ENCODE measurements at places on chromosomes 12 and 14.

- DNase-seq, result no peak
Observed at GRCh38 chr14:36260970-36261640, 59.3 kb downstream of the MBIP start.

- no peak for DNase-seq
Observed at GRCh38 chr12:53754633-53755264, 3.0 kb upstream of the CISTR start.

DNA sequence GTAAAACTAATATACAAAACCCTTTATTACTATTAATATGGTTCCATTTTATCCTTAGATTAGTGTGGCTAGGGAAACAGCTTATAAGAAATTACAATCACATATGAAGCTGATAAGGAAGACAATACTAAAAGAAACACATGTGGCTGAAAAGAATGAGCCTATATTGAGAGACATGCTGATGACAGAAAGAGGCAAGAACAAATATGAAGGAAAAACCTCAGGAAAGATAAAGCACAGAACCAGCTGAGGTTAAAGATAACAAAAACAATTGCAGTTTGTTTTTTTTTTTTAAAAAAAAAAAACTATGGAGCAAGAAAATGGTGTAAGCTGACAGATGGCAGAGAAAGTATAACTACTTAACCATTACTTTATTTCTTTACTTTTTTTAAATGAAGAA, 69.2 kb upstream of the OSBPL8 start:
- DNase-seq, result no peak

DNA sequence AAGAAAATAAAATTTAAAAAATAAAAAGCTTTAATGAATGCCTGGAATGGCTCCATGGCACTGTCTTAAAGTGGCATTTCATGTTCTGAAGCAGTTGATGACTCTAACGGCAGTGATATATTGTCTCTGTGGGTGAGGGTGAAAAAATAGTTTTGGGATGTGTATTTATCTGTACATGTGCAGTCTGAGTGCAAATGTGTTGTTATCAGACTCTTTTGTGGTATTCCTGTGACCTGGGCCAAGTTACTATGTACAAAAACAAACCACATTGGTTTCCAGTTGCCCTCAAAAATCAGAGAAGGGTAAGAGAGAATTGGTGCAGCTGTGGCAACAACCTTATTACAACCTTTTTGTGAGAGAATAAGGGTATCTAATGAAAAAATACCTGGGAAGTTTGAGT, 81.7 kb upstream of the CCDC91 start:
- no peak for DNase-seq

DNA sequence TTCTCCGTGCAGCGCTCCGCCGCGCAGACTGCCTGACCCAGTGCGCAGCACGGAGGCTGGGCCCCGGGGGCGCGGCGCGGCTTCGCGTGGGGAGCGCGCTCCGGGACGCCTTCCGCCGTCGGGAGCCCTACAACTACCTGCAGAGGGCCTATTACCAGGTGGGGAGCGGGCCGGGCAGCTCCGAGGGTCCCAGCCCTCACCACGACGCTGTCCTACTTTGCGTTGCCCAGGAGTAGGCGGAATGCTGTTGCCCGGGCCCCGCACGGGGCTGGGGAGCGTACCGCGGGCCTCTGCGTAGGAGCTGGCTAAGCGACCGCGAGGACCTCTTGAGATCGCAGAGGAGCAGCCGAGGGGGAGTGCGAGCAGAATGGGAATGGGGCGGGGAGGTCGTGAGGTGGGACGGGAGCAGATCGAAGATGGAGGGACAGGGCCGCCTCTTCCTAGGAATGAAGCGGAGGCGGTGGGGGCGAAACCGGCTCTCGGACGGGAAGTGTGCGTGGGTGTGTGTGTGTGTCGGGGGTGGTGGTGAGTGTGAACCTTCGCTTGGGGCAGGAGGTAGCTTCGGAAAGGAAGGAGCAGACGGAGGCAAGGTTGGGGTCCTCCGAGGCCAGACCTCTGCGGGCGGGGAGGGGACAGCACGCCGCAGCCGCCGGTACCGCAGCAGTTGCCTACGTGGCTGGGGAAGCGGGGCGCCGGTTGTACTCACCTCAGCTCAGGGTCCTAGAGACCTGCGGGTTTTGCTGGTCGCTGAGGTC, 751 bp downstream of the P3H3 start:
- DNase-seq, result no peak

DNA sequence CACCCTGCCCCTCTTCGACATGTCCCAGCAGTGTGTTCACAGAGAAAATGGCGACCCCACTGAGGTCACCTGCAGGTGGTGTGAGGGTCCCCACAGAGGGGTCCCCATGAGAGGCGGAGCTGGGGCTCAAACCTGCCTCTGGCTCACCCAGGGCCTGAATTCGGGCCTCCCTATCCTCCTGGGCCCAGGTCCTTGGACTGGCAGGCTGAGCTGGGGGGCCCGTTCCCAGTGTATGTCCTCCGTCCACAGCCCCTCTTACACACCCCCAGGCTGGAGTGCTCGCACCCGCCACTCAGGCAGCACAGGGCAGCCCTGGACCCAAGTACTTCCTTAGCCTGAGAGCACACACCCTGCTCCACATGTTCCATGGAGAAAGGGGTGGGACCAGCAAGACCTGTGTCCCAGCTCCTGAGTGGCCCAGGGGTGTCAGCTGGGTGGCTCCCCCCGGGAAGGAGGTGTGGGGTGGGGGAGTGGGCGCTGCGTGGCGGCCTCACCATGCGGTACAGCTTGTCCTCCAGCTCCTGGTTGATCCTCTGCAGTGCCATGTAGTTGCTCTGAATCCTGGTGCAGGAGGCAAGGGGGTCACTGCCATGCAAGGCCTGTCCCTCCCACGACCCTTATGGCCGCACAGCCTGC, 42.6 kb downstream of the BEGAIN start:
- DNase-seq, result no peak

DNA sequence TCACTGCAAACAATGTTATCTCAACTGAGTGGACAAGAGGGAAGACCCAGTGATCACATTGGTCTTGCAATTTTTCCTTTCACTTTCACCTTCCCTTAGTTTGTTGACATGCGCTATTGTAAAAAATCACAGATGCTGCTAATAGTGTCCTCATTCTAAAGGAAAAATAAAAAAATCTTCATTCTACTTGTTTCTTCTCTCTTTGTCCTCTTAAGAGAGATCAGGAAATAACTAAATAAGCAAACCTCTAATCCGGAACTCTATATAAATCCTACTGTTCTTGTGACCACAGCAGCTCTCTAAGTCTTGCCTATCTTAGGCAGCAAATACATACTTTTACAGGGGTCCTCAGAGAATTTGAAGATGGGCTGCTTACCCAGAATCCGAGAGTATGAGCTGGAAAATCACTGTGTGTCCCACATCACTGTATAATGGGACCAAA, 257.7 kb downstream of the NAV3 start:
- DNase-seq, result no peak

DNA sequence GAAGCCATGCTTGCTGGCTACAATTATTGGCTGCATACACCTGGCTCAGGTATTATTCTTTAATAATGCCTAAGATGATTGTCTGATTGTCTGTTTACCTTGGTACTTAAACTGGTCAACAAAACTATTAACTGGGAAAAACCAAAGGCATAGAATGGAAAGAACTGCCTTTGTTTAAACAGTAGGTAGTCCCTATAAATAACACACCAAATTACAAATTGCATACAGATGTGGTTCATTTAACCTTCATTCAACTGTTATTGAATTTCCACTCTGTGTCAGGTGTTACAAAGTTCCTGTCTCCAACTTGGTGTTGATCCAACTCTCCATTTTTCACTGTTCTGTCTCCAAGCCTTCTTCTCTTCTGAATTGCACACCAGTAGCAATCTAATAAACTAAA, 79.8 kb upstream of the FSCB start:
- no peak for DNase-seq

GRCh38 chr14:61513986-61514830, 181.1 kb upstream of the HIF1A start:
- DNase-seq, result no peak

- DNase-seq, result no peak
Observed at GRCh38 chr12:76878099-76878898, 520 bp downstream of the CSRP2 start.

- peak; percentile 95 for DNase-seq
Observed at GRCh38 chr12:76020731-76021672, 10.6 kb downstream of the PHLDA1 start.

DNA sequence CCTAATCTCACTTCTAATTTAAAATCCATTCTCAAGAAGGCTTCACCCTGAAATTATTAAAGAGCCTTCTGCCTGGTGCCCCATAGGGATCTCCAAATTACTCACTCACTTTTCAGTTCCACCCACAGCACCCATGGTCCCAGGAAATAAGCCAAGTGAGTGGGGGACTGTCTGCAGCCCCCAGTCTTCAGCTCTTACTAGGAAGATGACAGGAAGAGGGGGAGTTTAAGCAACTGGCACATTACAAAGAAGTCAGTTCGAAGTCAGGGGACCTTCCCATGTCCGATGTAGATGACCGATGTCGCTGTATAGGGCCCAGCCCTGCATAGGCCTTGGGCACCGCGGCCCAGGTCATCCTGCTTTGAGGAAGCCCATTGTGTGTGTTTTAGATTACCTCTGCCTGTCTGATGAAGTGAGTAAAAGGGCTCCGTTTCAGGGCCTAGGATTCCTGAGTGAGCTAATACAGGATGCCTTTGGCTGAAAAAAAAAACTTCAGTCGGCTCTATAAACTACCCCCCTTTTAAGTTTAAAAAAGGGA, 1.9 kb downstream of the ACTN1 start:
- no peak for DNase-seq

DNA sequence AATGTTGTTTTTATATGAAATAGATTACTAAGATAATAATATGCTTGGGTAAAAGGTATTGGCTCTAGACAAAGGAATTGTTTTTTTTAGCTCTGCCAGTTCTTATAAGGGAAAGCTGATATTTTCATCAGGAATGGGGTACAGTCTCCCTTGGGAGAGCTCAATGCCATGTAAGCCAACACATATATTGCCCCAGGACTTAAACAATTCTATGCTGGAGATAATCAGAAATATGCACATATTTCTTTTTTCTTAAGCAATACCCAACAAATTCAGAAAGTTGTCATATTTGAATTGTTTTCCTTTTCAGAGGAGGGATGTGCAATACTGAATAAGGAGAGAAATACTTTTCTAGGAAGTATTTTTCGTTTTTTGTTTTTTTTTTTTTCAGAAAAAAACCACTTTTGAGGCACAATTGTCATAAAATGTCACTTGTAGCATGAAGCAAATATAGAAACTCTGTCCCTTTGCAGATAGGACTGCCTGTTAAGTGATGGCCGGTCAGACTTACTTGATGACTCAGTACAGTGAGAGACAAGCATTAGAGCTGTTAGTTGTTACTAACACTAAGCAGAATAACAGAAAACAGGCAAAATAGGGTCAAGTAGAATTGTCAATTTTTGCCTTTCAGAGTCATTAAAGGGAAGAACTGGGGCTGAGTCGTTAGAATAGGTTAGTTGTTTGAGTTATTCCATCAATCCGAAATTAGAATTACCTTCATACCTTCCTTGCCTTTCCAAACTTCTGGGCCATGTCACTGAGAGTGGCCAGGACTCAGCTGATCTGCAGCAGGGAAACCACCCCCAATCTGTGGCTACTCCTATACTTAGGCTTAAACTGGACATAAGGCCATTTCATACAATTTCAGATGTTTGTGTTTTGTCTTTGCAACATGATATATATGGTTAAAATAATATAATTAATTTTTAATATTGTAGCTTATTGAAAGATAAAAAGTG, 168.1 kb downstream of the SLC38A4 start:
- no peak for DNase-seq

- no peak for DNase-seq
Observed at GRCh38 chr12:43806737-43807072, 588 bp upstream of the TWF1 start.

DNA sequence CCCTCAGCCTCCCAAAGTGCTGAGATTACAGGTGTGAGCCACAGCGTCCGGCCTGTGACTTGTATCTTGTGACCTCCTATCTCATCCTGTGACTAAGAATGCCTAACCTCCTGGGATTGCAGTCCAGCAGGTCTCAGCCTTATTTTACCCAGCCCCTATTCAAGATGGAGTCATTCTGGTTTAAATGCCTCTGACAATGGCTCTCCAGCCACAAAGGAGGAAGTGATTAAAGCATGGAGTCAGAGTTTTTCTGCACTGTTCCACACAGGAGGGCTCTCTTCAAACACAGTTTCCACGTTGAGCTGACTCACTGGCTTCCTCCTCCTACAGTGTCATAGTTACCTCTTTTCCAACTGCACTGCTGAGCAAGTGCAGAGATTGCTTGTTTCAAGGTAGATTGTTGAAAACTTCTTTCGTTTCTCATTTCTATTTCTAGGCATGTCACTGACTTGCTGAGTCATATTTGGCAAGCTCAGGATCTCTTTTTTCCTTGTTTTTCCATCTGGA, 383.8 kb downstream of the PCNX1 start:
- DNase-seq, result peak; percentile 31

- no peak for DNase-seq
Observed at GRCh38 chr12:106343214-106343528, 14.4 kb upstream of the POLR3B start.

GRCh38 chr12:69495071-69495470, 24.9 kb downstream of the FRS2 start:
- no peak for DNase-seq

GRCh38 chr12:65444996-65445395, 166.5 kb downstream of the MSRB3 start:
- no peak for DNase-seq

DNA sequence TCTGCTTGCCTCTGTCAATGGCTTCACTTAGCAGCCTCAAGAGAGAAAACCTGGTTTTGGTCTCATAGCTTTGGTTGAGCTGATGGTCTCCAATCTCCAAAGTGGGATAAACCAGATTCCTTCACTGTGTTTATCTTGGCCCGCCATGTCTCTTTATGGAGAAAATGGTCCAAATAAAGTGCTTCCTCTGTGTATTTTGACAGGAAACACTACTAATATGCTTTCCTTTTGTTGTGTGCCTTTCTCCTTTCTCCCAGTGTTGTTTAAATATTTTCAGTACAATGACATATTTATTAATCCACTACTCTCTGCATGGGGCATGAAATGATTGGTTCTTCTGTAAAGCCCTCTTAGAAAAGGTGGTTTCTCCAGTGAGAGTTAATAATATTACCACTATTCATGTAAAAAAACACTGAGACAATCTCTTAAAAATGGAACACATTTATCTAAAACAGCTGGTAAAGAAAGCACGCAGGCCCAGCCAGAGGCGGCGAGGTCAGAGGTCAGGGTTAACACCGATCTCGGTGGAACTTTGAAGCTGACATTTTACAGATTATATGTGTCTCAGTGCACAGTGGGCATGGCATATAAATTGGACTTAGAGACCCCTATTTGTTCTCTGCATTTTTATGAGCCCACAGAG, 24.2 kb downstream of the TMEM30B start:
- peak; percentile 42 for DNase-seq

GRCh38 chr14:49512147-49512551, 74.0 kb downstream of the RPS29 start:
- DNase-seq, result peak; percentile 11

DNA sequence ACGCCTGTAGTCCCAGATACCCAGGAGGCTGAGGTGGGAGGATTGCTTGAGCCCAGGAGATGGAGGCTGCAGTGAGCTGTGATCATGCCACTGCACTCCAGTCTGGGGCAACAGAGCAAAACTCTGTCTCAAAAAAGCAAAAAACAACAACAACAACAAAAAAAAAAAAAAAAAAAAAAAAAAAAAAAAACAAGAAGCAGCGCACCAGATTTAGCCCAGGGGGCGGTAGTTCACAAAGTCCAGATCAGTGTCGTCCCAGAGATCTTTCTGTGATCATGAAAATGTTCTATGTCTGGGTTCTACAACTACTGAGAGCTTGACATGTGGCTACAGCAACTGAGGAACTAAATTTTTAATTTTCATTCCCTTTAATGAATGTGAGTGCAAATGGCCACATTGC, 27.4 kb downstream of the OAS2 start:
- DNase-seq, result no peak
